ENCODE measurements at places on chromosomes 4 and X.

DNA sequence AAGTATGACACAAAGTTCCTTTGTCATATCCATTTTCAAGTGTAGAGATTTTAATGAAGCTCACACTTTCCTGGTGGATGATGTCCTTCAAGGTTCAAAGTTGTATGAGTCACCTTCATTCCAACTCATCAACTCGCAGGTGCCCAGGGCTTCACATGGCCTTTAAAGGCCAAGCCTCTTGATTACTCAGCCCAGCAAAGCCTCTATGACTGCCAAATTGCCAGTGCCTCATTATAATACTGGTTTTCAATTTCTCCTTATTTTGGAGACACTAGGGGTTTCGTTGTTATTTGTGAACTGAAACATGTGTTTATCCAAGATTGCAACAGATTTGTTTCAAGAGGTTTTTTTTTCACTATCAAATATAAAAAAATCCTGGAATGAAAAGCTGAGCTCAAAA lies 45.9 kb upstream of the PPP3CA start:
- DNase-seq = no peak

GRCh38 chr4:184775854-184776555 lies 42.1 kb upstream of the CENPU start:
- DNase-seq = no peak

- no peak for DNase-seq
Observed at GRCh38 chrX:71304561-71304960, 3.0 kb downstream of the ITGB1BP2 start.

DNA sequence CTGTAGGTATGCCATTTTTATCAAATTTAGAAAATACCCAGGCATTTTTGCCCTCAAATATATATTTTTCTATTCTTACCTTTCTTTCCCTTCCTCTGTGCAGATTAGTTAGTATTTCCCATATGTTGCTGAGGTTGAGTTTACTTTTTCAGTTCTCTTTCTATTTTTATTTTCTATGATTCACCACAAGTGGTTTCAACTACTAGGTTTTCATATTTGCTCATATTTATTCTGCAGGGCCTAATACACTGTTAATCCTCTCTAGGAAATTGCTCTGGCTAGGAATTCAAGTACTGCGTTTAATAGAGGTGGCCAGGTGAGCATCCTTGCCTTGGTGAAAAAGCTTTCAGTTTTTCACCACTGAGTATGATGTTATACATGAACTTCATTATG lies 1535.3 kb upstream of the PCDH10 start:
- DNase-seq = no peak

GRCh38 chrX:155334486-155335336 lies at the start of gene CLIC2:
TSS of gene CLIC2 (minus strand) at chrX:155334614. CDS start at chrX:155334427, 187 bp downstream.
- peak; percentile 33 for DNase-seq

DNA sequence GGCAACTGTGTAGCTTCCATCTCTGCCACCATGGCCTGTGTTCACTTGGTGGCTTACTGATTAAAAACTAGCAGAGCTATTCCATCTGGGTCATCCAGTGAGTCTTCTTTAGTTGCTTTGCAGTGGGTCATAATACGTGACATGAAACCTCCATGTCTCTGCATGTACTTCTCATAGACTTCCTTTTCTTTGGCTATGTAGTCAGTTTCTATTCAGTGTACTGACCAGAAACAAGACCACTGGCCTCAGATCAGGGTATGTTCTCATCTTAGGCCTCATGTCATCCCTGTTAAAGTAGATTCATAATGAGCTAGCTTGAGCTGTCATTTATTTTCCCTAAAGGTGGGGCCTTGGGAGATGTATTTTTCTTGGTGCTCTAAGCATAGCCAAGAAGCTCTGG lies 195.2 kb downstream of the CCNG2 start:
- no peak for DNase-seq

GRCh38 chr4:186249785-186250754 lies 15.9 kb upstream of the F11 start:
- DNase-seq = no peak

- DNase-seq = no peak
Observed at GRCh38 chrX:71603618-71604017, 14.7 kb downstream of the CXCR3 start.

DNA sequence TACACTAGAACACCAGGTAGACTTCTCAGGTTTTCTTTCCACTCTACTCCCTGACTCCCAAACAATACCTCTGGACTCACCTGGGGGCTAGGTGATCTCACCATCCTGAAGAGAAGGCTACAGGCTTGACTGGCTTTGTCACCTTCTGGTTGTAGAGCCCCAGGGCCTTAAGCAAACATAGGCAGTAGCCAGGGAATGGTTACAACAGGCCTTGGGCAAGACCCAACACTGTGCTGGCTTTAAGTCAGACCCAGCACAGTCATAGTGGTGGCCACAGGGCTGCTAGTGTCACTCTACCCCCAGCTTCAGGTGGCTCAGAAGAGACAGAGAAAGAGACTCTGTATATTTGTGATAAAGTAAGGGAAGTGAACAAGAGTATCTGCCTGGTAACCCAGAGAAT lies 118.1 kb upstream of the EMCN start:
- no peak for DNase-seq

GRCh38 chr4:14856934-14857235 lies 145.4 kb upstream of the CPEB2 start:
- DNase-seq = no peak

- no peak for DNase-seq
Observed at GRCh38 chrX:24364851-24365538, 4.6 kb downstream of the SUPT20HL1 start.
